Thoracic aorta (tissue), 2 donors: ENCODE measurements at places on chromosomes 7 and 10. TPM values are rescaled to one million over a fixed set of nuclear protein-coding genes. Genes with fewer than 3 reads are reported as not detected.

IRF5 gene
- total RNA-seq: 11.9 TPM

CTAGE8 gene
- total RNA-seq: not detected

GLI3 gene
- total RNA-seq: 6.6 TPM

GBX1 gene
- not detected for total RNA-seq

GSDME gene
- total RNA-seq: 21.7 TPM

HTR7 gene
- 5.4 TPM for total RNA-seq

RPP30 gene
- total RNA-seq: 19.0 TPM

FAM25A gene
- not detected for total RNA-seq

RNF32 gene
- not detected for total RNA-seq

TPST1 gene
- 25.4 TPM for total RNA-seq

ING3 gene
- 21.2 TPM for total RNA-seq

PDE1C gene
- 12.1 TPM for total RNA-seq

FGF8 gene
- not detected for total RNA-seq

TCAF2 gene
- total RNA-seq: 6.1 TPM

AGR3 gene
- not detected for total RNA-seq
